ENCODE measurements at places on chromosomes 16 and 17.

GRCh38 chr16:20844054-20844453, 37.7 kb downstream of the REXO5 start:
- no peak for DNase-seq

DNA sequence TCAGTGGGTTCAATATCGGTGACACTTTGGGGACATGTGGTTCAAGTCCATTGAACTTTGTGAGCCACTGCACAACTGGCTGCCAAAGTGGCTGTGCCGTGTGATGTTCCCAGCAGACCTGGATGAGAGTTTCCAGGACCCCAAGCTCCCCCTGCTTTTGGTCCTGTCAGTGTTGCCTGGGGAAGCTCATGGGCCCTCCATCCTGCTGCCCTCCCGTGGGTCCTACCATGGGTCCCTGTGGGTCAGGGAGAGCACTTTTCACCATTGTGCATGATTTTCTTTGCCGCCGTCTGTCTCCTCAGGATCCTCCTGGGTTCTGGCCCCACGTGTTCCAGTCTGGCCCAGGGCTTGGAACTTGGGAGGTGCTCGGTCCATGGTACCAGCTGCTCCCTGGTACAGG, 38.1 kb downstream of the LGALS9 start:
- no peak for DNase-seq

DNA sequence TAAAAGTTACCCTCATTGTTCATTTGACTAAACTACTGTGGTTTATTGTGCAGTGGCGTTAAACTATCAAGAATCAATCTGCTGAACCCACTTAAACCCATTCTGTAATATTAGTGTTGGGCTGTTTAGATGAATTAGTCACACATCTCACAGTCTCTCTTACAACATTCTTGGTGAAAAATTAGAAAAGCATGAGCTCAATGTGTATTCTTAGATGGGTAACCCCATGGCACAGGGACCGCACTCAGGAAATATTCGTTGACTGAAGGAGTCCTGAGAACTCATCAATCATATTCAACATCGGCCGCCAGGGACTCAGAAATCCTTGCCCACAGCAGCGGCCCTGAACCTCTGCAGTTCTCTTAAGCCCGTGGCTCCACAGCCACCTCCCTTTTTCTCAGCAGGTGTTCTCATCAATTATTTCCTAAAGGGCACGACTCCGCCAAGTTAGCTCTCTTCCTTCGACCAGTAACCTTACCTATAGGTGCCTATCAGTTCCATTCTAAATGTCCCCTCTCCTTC, 155.6 kb downstream of the STX8 start:
- no peak for DNase-seq

- DNase-seq: no peak
These were observed 16.7 kb downstream of the ASGR2 start for GRCh38 chr17:7097940-7098339.

GRCh38 chr17:79757140-79757745, 20.7 kb upstream of the CBX2 start:
- no peak for DNase-seq

DNA sequence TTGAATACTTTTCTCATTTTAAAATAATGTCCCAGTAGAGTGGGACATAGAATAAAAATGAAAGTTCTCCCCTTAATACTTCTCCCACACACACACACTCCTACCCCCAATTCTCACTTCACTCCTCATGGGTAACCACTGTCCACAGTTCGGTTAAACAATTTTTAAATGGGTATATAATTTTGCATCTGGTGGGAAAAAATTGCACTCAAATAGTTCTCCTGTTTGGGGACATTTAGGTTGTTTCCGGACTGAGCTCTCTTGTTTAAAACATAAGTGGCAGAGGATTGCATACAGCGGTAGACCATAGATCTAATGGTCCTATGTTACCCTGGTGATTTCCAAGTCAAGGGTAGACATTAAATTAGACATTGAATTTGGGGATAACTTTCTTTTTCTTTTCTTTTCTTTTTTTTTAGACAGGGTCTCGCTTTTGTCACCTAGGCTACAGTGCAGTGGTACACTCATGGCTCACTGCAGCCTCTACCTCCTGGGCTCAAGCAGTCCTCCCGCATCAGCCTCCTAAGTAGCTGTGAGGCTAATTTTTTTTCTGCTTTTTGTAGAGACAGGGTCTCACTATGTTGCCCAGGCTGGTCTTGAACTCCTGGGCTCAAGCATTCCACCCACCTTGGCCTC, 138.3 kb downstream of the SOCS1 start:
- DNase-seq: no peak

DNA sequence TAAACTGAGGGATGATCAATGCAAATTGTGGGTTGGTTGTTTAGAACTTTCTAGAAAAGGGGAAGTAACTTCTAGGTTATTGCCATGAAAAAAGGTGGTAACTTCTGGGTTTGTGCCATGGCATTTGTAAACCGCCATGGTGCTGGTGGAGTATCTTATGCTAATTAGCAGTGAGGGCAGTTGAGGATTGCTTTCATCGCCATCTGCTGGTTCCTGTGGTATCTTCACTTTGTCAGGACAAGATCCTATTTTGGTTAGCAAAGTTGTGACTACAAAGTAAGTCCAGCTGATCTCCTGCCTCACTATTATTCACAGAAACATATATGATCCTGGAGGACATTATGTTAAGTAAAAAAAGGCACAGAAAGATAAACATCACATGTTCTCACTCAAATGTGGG, 1332.3 kb downstream of the CDH11 start:
- DNase-seq: no peak

GRCh38 chr17:65228734-65229620, 91.8 kb downstream of the RGS9 start:
- DNase-seq: no peak

- DNase-seq: no peak
These were observed 8.3 kb upstream of the NLRC5 start for GRCh38 chr16:56980792-56981724.

- DNase-seq: no peak
These were observed 3.6 kb upstream of the FAM222B start for GRCh38 chr17:28846231-28846630.

DNA sequence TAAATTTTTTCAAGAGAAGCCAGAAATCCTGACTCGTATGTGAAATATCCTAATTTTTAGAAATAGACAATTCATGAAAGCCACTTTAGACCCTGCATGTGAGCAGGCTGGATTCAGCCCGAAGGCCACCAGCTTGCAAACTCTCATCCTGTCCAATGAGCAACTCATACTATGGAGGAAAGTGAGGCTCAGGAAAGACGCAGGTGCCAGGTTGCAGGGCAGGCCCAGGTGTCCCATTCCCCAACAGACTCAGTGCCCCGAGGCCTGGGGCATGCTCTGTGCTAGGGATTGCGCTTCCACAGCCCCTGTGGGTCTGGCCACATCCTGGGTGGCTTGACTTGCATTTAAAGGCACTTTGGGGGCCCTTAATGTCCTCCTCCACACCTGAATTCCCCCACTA, 16.7 kb upstream of the RASD1 start:
- no peak for DNase-seq

DNA sequence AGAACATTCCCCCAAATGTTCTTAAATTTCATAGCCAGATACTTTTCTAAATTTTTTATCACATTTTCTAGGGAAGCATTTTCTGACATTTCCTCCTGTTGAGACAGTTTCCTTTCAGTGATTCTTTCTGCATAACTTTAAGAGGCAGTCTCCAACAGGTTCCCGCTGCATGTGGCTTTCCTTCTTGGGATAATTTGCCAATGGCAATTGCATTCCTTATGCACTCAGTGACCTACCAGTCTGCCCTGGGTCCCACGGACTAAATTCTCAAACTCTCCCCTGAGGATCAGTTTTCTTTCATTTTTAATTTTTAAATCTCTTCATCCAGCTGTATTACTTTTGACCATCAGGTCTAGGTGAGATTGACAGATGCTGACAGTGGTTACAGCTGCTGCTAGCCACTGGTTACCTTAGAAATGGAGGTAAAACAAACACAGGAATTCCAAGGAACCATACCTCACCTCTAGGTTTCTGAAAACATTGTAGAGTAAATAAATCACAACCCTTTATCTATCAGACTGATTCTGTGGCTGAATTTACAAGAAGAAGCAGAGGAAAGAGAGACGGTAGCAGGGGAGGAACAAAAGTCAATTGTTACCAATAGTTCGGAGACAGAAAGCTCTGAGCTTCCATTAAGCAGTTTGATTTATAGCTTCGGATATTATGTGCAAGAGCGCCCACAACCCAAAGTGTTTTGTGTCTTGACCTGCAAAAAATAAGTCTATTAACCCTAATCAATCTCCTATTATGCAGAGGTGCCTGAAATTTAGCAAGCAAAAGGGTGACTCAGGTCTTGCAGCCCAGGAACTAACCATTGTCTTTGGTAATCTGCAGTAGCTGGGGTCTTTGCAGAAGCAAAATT, 216.0 kb downstream of the PMP22 start:
- DNase-seq: no peak

DNA sequence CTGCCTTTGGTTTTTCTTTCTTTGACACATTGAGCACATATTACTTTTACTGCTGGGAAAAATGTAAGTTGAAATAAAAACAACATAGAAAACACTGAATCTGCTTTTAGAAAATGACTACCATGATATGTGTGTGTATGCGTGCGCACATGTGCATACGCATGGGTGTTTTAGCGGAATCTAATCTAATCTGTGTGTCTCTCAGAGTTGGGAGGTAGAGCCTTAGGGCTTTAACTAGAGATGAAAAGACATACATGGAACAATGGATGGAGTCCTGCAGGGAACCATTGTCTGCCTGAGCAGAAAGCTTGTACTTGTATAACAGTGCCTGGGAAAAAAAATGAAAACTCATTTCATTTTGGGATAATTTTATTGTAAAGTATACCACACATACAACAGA, 12.4 kb downstream of the SLFN5 start:
- no peak for DNase-seq

GRCh38 chr17:19537111-19537510, 3.5 kb downstream of the SLC47A1 start:
- DNase-seq: no peak

DNA sequence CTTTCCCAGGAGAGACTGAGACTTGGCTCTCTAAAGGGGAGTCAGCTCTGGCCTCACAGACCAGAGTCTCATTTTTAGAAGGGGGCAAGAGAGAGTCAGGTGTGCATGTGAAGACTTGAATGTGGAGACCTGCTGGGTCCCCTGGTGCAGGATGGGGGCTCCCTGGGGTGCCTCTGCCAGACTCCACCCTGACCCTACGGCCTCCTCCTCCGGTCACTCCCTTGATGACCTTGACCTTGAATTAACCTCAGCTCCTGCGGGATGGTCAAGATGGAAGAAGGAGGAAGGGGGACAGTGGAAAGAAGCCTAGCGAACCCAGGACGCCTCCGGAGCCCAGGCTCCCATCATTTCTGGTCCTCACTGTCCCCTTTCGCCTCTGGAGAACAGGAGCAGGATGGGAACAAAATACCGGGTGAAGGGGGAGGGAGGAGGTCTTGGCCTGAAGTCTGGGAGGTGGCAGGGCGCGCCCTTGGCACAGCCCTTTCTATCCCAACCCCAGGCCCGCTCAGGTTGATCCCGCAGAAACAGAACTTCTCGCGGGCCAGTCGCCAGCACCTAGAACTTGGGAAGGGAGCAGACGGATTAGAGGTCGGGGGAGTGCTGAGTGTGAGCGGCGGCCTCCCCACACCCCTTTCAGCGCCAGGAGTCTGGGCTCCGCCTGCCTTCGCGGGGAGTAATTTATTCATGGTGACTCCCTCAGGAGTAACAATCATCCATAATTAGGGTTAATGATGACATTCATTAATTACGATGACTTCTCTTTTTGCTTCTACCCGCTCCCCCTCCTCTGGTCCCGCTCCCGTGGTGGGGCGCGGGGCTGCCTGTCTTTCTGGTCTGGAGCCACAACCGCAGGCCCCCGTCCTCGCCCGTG, 1.6 kb downstream of the STAC2 start:
- DNase-seq: no peak

DNA sequence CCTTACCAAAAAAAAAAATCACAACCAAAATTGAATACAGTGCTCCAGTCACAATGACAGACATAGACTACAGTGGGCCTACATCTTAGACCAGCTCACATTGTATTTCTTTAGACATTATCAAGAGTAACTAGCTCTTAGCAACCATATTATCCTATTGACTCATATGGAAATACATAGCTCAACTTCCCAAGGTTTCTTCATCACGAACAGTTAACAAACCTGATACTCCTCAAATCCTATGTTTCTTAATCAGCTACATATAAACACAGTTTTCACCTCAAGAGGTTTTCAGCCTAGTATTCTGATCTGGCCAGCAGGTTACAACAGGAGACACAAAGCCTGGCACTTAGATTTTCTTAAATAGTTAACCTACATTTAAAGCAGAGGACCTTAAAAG, 29.7 kb downstream of the CMC2 start:
- no peak for DNase-seq

- DNase-seq: no peak
These were observed 49.8 kb downstream of the CDH1 start for GRCh38 chr16:68786685-68787418.

- no peak for DNase-seq
These were observed 6.3 kb downstream of the PLXDC1 start for GRCh38 chr17:39145143-39145542.

DNA sequence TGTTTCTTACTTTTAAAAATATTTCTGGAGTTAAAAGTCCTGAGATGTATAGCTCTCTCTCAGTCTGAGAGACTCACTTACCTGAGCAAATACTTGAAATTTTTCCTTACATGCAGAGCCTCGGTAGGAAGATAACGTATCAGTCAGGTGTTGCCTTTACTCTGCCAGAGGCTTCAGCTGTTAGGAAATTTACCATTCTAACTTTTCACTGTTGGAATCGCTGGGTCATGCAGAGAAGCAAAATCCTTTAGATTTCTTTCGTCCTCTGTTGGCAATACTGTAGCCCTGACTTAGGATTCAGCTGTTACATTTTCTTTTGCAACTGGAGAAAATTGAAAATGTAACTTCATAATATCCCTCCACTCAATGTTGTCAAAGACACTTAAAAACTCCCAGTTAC, 20.0 kb upstream of the KCNJ16 start:
- no peak for DNase-seq

GRCh38 chr17:39208893-39209292, 8.8 kb downstream of the RPL19 start:
- DNase-seq: no peak

DNA sequence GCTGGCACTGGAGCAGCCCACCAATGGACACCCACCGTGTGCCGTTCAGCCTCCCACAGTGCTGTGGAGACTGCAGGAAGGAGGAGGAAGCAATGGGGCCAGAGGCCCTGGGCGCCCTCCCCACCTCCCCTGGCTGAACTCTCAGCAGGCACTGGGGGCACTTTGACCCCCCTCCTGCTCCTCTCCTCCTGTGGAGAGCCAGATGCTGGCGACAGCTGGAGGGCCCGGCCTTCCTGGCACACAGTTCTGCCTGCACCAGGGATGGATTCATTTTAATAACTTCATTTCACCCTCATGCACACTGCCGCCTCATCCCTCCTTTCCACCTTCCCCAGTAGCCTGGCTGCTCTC, 6.0 kb downstream of the NXPH3 start:
- no peak for DNase-seq

DNA sequence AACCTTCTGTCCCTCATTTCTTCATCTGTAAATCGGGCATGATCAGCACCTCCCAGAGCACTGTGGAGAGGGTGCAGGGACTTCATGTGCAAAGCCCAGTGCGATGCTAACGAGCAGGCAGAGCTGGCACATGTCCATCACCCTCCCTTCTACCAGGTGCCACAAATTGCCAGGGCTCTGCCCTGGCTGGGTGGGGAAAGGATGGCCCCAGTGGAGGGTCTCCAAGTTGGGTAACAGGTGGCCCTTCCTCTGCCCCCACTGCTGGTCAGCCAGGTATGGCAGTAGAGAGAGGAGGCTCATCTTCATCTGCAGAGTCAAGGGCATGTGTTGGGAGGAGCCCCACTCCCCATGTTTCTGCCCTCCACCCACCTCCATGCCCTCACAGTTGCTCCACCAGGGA, 61.5 kb upstream of the CDH5 start:
- no peak for DNase-seq

- no peak for DNase-seq
These were observed 90.9 kb downstream of the GOSR1 start for GRCh38 chr17:30568117-30568430.

Data from stimulated activated CD8-positive, alpha-beta memory T cell treated with anti-CD3 and anti-CD28 coated beads, Interleukin-12 subunit alpha, Interleukin-12 subunit beta, amount 100 ng/mL, for 4 hours (primary cell).